ENCODE measurements at places on chromosomes 4 and X.

DNA sequence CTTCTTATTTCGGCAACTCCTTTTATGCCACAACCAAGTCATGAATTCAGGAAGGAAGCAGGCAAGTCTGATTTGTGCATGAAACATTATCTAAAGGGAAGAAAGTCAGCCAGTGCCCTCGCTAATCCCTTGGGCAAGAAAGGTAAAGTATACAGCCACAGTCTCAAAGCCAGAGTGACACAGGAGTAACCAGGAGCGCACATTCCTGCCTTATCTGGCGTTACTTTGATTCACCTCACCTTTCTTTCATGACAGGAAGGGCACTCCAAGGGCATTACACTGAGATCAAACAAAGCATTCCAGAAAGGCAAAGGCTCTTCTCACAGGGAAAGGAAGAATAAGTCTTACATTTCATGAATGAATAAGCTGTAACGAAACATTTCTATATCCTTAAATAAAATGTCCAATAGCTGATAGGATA is 38.8 kb downstream of the FAT1 start:
- DNase-seq: no peak

DNA sequence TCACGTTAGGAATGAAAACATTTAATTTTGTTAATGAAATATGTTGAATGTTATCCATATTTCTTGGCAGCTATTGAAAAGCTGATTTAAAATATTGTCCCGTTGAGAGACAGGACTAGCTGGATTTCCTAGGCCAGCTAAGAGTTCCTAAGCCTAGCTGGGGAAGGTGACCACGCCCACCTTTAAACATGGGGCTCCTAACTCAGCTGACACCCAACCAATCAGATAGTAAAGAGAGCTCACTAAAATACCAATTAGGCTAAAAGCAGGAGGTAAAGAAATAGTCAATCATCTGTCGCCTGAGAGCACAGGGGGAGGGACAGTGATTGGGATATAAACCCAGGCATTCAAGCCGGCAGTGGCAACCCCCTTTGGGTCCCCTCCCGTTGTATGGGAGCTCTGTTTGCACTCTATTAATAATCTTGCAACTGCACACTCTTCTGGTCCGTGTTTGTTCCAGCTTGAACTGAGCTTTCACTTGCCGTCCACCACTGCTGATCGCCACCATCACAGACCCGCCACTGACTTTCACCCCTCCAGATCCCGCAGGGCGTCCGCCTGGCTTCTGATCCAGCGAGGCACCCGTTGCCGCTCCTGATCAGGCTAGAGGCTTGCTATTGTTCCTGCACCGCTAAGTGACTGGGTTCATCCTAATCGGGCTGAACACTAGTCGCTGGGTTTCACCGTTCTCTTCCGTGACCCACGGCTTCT is 308.9 kb downstream of the GLUD2 start:
- no peak for DNase-seq

DNA sequence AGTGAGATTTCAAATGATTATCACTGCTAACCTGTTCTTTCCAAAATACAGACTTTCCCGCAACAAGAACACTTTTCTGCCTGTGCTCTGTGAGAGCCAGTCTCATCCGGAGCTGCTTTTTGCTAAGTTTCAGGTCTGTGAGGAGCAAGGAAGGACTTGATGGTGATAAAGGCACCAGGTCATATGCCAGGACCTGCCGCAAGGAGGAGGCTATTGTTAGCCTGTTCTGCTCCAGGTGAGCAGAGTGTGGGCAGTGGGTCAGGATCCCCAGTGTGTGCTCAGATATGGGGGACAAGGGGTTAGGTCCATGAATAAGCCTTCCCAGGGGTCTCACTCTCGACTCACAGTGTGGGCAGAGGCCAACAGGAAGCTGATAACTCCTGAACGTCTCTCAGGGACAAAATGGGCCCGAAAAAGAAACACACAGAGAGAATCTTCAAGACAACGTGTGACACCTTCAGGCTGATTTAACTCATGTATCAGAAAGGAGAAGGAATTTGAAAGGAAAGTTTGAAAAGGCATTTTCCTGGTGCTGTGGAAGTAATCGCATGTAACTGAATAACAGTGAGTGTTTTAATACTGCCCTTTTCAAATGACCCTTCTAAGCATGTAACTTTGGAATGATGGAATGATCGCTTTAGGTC is 57.7 kb upstream of the PDLIM3 start:
- no peak for DNase-seq

DNA sequence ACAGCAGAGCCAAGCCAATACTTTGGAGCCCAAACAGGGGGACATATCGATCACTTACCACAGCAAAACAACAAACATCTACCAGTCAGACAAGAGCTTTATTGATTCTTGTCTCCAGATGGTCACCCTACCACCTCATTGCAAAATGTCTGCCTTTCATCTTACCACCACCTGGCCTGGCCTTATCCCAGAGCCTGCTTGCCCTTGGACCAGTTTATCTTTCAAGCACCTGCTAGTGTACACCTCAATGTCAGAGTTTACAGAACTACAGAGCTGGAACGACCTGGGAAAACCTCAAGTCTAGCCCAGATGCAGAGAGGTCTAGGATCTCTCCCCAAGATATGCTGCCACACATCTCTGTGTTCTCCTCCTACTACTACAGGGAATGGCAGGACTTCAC is 4.5 kb downstream of the BCAP31 start:
- no peak for DNase-seq

GRCh38 chr4:4377732-4378460 is 9.0 kb upstream of the NSG1 start:
- DNase-seq: no peak

DNA sequence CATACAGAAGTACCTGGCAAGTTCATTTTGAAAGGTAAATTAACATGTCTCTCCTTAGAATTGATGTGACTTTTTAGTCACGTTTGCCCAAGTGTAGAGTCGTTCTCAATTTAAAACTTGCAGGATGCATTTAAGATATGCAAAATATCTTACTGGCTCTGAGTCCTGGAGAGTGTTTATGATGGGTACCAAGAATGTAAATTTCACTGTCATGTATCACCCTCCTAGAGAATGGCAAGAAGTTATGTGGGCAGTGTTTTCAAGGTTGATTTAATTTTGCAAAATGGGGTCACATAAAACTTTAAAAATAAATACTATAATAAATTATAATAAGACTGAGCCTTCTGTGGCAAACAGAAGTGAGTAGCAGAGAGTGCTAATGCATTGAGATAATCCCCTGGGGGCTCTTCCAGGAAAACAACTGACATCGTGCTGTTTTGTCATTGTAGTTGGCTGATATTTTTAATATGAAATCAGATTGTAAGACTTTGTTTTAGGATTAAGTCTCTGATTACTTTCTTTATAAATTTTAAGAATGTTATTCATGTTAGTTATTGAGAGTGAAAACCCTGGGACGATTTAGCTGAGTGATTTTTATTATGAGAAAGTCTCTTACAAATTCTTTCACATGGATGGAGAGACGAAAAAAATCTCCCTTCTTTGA is 103.0 kb downstream of the AFF1 start:
- no peak for DNase-seq

DNA sequence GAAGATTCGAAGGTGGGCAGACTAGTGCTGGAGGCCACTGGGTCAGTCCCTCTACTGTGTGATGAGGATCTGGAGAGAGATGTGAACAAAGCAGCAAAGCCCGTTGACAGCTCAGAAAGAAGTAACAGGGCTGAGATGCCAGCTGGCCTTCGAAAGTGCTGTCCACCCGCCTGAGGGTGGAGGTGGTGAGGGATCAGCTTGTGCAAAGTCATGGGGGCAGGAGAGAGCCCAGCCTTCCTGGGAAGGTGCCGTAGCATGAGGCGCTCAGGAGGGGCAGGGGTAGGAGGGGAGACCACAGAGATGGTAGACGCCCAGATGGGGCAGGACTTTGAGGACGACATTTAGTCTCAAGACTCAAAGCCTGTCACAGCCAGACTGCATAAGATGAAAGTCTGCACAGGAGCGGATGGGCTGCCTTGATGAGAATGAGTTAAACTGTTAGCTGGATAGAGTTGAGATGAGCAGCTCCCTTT is 19.7 kb downstream of the TBC1D14 start:
- DNase-seq: no peak

DNA sequence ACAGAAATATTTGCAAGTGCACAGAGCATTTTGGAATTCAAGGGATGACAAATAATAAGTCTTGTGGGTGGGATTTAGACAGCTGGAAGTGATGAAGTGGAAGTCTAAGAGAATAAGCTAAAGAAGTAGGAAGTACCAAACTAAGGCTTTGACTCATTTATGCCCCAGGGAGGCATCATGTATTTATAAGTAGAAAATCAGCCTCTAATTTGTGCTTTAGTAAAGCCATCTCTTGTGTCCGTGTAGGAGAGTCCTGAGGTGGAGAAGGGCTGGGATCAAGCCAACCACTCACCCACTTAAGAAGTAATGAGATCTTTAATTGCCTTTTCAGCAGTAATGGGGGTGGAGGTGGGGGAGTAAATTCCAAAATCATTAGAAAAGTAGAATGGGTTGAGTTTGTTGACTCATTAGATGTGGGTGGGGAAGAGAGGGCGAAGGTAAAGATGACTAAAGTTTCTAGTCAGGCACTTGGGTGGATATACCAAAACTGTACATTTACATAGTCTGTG is 356.7 kb downstream of the STIM2 start:
- no peak for DNase-seq

GRCh38 chr4:187499956-187500355 is 495.6 kb upstream of the ZFP42 start:
- DNase-seq: no peak

GRCh38 chr4:41512596-41512995 is 25.4 kb upstream of the LIMCH1 start:
- DNase-seq: no peak

- no peak for DNase-seq
Measured at GRCh38 chr4:22999419-22999818, 306.7 kb downstream of the GBA3 start.

- DNase-seq: no peak
Measured at GRCh38 chrX:77975755-77976154, 6.3 kb upstream of the PGAM4 start.

DNA sequence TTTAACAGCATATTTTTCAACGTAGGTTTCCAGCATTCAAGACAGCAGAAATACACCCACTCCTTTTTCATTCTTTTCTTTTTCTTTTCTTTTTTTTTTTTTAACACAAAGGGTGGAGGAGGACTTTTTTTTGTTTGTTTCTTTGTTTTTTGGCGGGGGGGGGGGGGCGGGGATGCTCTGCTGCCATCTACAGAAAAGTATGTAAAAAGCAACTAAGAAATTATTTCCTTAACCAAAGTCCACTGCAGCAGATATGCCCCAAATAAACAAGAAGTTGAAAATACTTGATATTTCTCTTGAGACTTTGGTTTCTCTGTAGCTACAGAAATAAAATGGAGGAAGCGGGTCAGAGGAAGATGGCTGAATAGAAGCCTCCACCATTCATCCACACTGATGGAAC is 63.2 kb upstream of the PBDC1 start:
- no peak for DNase-seq

- DNase-seq: no peak
Measured at GRCh38 chr4:126752702-126753101, 880.1 kb upstream of the INTU start.
